Non-pigmented ciliary epithelial cell (primary cell): ENCODE measurements at places on chromosomes 6 and 20.

DNA sequence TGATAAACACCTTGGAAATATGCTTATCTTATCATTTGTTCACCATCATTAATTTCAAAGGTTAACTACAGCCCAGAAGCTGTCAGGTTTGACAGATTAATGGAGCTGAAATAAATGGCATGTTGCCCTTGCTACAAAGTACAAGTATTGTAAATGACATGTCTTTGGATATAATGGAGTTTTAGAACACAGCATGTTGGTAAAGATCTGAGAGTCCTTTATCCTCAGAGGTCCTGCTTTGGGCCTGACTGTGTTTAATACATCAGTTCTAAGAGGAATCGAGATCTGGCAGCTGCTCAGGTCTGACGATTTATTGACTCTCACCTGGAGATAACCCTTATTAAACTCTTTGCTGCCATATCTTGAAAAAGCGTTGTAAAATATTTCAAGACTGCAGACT is 222.7 kb upstream of the OPRM1 start:
- no peak for DNase-seq

DNA sequence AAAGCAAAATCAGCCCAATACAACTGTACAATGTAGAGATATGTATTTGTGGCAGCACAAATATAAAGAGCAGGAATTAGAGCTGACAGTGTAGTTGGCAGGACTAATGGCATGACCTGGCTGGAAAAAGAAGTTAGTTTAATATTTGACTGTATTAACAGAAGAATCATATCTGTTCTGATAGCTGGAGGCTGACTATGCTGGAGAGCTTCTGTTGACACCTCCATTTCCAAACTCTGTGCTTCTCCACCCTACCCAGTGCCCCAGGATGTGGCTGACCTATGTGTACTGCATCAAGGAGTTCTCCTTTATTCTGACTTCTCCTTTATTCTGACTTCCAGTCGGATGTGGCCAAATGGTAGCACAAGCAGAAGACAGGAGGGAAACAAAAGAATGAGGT is 299.3 kb downstream of the PKHD1 start:
- no peak for DNase-seq

GRCh38 chr6:24788031-24788665 is 10.6 kb downstream of the ARMH2 start:
- DNase-seq: no peak

DNA sequence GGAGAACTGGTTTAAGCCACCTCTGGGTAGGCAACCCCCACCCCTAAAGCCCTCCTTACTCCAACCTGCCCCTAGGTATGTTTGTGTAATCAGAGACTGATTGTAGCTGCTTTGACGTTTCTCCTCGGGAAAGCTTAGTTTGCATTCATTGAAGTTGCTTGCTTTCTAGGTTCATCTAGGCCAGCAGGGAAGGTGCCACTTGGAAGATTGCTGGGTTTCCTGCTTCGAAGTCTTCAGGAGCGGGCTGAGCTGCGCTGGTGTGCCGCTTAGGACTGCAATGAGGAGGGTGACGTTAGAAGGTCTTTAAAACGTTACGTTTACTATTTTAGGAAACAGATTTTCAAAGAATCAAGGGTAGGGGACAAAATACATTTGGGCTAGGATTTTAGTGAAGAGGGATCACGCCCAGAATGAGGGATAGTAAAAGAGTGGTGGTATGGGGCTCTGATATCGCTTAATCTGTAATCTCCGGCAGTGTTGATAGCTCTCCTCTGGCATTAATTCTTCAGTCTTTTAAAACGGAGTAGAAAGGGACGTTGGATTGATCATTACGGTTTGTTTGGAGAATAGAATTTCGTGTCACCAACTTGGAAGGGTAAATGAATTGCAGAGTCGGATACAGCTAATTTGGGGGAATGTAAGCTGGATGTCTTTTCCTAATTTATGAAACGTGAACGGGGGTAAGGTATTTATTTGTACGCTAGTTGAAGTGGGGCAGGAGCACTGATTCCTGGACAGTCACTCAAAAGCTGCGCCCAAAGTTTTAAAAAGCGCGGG is 92.6 kb upstream of the PRDM1 start:
- no peak for DNase-seq

GRCh38 chr6:20706238-20706938 is 172.1 kb downstream of the CDKAL1 start:
- no peak for DNase-seq

DNA sequence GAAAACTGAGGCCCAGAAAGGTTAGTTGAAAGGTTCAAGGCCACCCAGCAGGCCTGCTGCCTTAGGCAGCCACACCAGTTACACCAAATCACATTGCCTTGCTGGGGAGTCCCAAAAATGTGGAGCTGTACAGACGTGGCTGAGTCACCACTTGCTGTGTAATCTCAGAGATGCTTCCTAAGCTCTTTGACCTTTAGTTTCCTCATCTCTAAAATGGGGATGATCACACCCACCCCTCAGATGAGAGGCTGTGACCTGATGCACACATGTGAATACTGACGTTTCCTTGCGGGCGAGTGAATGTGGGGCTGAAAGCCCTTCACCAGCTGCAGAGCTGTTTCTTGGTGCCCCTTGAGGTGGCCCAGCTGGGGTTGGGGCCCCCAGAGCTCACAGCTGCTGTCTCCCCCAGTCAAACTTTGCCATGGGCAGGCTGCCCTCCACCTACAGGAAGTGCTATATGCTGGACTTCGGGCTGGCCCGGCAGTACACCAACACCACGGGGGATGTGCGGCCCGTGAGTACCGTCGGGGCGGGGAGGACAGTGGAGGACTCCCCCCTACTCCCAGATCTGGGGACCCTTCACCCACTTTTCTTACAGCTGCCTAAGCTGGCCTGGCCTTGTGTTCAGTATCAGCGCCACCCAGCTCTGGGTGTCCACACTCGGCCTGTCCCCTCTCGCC is 11.0 kb downstream of the TTBK1 start:
- no peak for DNase-seq

DNA sequence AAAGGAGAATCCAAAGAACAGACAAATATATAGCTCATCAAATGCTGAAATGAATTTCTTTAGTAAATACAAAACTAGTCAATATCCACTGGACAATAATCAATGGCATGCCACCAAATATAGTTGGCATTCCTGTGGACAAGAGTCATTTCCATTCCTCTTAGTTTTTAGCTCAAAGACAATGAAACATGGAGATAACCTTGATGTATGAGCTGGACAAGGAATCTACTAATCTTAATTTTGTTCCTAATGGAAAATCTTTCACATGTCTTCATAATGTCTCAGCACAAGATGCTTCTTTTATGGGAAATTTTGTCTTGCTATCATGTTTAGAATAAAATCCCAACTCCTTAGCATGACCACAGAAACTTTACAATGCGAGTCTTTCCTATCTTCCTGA is 87.8 kb downstream of the PFDN4 start:
- DNase-seq: no peak

DNA sequence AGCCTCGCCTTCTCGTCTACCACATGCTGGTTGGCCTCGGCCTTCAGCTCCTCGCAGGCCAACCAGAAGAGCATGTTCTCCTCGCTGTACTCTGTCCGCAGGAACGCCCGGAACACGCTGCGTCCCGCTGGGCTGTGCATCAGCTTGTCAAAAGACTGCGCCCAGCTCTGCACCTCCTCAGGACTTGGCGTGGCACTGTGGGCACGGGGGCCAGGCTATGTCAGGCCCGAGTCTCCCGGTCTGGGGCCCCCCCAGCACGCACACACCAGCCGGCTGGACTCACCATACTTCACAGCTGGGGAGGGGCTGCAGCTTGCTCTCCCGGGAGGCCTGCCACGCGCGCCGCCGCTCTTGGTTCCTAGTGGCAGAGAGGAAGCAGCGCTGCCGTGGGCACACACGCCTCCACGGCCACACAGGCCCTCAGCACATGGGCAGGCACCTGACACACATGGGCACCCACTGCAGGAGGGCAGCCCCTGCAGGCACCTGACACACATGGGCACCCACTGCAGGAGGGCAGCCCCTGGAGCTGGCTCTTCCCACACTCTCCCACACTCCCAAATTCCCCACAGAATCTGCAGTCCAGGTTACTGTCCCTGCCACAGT is 5.0 kb downstream of the RGS19 start:
- DNase-seq: no peak

- DNase-seq: no peak
These were observed 104.0 kb downstream of the ARHGAP18 start for GRCh38 chr6:129605967-129606366.

DNA sequence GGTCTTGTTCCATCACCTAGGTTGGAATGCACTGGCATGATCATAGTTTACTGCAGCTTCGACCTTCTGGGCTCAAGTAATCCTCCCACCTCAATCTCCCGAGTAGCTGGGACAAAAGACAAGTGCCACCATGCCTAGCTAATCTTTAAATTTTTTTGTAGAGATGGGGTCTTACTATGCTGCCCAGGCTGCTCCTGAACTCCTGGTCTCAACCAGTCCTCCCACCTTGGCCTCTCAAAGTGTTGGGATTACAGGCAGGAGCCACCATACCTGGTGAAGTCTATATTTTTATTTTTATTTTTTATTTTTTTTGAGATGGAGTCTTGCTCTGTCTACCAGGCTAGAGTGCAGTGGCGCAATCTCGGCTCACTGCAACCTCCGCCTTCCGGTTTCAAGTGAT is 11.4 kb upstream of the PIM1 start:
- no peak for DNase-seq

GRCh38 chr20:48999890-49000870 is 45.9 kb upstream of the CSE1L start:
- no peak for DNase-seq
